ENCODE measurements at places on chromosomes 4 and X.

DNA sequence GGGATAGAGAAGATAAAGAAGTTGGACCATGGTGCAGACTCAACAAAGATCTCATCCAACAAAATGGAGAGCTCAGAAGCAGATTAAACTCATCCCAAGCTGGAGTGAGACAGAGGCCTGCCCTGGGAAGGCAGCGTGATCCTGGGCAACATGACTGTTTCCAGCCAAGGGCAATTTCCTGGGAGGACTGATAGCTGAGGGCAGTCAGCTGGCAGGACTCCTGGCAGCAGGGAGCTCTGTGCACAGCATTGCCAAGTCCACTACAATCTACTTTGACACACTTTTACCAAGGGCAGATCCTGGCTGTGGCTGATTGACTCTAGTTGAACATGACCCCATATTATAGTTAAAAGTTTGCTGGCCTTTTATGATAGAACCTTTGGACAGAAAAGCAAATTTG lies 357.3 kb upstream of the RASGEF1B start:
- DNase-seq = no peak

GRCh38 chr4:16199093-16199492 lies 27.2 kb downstream of the TAPT1 start:
- DNase-seq = no peak

DNA sequence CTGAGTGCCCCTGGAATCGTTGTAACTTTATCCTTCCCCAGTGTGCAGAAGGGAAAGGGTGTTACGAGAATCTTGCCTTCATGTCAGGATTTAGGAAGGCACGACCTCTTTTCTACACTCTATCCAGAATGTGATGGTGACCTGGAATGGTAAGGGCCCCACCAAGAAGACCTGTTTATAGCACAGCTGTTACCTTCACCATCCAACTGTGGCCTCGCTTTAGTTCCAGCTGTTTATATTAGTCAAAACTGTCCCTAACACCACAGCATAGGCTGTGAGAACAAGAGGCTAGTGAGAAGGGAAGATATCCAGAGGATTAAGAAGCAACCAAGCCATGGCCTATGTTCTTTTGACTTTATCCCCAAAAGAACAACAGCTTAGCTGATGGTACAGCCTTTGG lies 28.0 kb downstream of the ARX start:
- DNase-seq = no peak

DNA sequence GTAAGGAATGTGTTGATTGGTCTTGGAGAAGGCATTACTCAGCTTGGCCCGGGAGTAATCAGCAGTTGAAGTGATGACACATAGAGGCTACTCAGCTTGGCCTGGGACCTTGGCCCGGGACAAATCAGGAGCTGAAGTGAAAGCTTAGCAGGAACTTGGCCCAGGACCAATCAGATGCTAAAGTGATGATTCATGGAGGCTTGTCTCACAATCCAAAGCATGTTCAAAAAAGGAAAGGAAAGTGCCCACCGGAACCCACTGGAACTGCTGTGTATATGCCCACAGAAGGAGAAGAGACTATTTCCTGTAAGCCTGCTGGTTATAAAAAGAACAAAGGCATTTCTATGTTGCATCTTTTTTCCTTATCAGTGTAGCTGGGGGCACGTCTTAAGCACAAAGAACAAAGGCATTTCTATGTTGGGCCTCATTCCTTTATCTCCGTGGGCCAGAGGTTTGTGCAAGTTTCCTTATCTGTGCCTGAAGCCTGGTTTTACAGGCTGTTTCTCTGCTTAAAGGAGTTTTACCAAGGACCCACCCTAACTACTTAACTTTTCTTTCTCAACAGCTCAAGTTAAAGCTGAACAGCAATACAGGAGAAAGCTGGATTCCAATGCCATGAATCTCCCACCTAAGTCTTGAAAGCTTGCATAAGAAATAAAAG lies 1176.7 kb downstream of the NLGN4X start:
- no peak for DNase-seq

DNA sequence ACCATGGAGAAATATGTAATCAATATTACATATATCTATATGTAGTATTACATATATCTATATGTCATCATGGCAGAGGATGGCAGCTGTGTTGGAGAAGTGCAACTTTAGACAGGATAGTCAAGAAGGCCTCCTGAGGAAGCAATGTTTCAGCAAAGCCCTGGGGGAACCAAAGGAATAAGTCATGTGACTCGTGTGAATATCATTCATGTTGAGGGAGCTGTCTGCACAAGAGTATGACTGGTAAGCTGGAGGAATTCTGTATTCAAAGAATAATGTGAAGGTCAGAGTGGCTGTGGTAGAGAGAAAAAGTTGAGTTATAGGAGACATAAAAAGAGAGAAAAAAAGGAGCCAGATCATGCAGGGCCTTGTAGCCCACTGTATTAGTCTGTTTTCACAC lies 92.9 kb upstream of the EDNRA start:
- no peak for DNase-seq

GRCh38 chrX:134747006-134747405 lies 88.7 kb upstream of the PLAC1 start:
- no peak for DNase-seq

DNA sequence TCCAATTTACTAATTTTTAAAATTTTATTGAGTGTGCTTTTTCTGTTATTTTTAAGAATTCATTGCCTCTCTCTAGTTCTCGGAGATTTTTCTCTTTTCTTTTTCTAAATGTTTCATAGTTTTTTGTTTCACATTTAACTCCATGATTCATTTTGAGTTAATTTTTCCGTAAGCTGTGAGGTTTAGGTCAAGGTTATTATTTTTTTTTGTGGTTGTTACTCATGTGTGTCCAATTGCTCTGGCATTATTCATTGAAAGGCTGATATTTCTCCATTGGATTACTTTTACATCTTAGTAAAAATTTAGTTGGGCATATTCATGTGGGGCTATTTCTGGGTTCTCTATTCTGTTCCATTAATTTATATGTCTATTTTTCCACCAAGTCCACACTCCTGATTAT lies 220.8 kb downstream of the MID1IP1 start:
- no peak for DNase-seq

GRCh38 chr4:72094059-72094797 lies 62.4 kb downstream of the NPFFR2 start:
- no peak for DNase-seq

DNA sequence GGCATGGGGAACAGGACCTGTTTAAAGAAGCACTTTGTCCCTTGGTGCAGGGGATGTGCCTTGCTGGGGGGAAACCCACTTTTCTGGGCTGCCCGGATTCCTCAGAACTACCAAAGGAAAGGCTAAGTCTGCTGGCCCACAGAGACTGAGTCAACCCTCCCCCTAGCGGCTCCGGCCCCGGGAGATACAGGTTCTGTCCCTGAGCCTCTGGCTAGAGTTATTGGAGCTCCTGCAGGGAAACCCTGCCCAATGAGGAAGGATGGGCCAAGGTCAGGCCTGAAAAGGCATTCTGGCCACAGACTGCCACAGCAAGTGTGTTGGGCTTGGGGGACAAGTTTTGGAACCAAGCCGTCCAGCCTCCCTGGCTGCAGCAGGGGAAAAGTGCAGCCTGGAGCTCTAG lies 490.9 kb upstream of the ACTRT1 start:
- no peak for DNase-seq

DNA sequence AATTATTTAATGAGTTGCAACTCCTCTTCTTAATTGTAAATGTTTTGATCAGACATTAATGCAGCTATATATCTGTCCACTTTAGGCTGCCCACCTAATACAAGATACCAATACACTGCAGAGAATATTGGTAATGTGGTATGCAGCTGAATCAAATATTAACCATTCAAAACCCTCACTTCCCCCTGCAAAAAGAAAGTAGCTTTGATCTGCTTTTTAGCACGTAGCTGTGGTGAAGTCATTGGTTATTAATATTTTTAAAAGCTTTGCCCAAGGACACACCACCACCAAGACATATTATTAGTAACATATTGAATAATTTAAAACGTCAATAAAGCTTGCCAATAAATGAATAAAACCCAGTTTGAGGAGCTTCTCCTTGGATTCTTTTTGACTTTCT lies 28.6 kb upstream of the CYP2U1 start:
- DNase-seq = no peak

DNA sequence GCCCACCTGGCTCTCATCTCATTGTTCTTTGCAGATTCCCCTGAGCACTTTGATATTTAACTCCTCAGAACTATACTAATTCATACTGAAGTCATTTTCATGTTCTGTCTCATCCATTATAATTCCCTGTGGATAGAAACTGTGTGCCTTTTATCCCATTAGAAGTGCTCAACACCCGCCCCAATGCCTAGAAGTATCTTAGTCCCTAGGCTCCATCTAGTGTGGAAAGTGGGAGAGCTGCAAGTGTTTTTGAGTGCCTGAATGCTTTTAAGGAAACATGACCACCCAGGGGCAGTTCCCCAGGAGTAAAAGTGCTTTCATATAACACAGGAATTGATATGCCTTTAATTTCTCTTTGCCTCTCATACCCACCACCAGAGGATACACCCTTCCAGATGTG lies 117.0 kb downstream of the CHRDL1 start:
- no peak for DNase-seq

DNA sequence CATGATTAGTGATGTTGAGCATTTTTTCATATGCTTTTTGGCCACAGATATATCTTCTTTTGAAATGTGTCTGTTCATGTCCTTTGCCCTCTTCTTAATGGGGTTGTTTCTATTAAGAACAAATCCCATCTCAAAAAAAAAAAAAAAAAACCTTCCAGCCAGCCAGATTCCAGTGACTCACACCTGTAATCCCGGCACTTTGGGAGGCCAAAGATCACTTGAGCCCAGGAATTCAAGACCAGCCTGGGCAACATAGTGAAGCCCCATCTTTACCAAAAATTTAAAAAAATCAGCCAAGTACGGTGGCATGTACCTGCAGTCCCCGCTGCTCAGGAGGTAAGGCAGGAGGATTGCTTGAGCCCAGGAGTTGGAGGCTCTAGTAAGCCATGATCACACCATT lies 5.1 kb downstream of the RAB33B start:
- DNase-seq = no peak

DNA sequence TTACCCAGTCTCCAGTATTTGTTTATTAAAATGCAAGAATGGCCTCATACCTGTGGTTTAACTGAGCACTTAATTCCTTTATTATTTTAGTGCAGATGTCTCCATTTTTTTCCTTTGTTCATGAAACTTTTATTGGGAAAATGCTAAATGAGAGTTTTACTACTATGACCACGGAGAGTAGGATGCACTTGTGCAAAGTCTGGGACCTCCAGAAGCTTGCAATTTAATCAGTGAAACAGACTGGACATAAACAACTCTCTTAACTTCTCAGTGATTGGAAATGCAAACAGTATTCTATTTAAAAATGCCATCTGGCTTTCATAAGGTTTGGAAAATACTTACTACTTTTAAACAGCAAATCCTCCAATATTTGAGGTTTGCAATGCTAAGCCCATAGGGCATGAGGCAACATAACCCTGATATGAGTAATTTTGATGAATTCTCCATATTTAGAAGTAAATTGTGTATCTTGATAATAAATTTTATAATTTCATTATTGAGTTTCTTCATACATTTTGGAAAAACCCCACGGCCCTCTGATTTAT lies 718.7 kb upstream of the MAGEB2 start:
- no peak for DNase-seq

- DNase-seq = no peak
Observed at GRCh38 chr4:121684561-121684960, 12.2 kb downstream of the ANXA5 start.

DNA sequence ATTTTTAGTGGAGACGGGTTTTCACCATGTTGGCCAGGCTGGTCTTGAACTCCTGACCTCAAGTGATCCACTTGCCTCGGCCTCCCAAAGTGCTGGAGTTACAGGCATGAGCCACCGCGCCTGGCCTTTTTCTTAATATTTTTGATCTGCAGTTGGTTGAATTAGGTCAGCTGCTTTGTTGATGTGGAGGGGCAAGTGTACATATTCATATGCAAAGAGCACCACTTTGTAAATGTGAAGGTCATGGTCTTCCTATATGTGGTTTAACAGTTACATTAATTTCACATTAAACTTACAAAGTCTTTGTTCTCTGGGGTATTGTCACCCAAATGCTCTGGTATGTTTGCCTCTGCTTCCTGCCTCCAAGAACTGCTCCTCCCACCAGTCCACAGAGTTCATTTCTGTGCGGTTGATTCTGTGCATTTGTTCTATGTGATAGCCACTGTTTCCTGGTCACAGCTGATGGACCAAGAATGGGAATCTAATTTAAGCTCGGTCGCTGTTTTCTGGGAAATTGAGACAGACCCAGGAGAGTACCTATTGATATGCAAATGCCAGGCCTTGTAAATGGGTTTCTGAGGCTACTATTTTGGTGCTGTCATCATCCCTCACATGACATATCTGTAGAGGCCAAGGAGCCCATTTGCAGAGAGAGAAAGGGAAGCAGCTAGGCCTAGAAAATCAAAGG lies 26.9 kb upstream of the HPSE start:
- no peak for DNase-seq

GRCh38 chrX:86171366-86171765 lies 23.1 kb downstream of the DACH2 start:
- no peak for DNase-seq

DNA sequence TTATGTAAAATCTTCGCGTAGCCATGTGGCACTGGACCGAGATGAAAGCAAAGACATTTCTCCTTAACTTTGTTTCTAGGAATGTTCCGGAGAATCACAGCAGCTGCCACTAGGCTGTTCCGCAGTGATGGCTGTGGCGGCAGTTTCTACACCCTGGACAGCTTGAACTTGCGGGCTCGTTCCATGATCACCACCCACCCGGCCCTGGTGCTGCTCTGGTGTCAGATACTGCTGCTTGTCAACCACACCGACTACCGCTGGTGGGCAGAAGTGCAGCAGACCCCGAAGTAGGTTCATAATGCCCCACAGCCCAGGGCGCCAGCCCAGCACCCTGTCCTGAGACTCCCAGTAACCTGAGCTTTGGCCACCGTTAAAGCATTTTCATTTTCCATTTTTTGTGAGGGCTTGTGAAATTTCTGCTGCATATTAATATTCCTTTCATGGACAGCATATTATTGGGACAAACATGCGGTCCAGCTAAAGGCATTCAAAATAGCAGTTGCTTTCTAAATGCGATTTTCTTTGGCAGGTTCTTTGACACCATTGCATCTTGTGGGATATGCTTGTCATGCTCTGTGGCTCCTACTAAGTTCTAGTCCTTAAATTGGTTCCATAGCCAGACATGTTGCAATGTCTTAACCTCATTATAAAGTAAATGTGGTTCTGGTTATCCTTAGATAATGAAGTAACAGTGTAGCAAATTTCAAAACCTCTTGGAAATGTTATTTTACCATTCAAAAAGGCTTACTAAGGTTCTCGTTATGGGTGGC lies 49.1 kb upstream of the MSANTD1 start:
- DNase-seq = no peak

GRCh38 chr4:85826060-85826678 lies 351.2 kb downstream of the ARHGAP24 start:
- no peak for DNase-seq

GRCh38 chrX:71216485-71216884 lies 6.5 kb upstream of the GJB1 start:
- no peak for DNase-seq

DNA sequence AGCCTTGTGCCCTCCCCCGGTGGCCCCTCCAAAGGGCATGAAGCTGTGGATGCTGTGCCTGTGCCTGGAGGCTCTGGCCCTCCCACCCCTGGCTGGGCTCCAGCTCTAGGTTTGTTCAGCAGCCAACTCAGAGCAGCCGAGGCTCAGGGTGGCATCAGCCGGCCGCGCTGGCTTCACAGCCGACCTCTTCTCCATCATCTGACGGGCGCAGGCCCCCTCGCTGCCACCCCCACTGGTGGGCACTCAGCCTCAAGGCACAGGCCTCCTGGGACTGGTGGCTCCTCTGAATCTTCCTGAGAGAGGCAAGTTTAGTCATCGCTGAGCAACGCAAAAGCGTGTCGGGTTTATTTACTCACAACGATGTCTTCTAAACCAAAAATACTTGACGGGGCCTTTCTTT lies 46.0 kb downstream of the PCGF3 start:
- DNase-seq = no peak
